HEK293T (cell line): ENCODE measurements at places on chromosomes 11 and 22.

- no peak for DNase-seq
These were observed 23.3 kb downstream of the LIF start for GRCh38 chr22:30223303-30223702.

DNA sequence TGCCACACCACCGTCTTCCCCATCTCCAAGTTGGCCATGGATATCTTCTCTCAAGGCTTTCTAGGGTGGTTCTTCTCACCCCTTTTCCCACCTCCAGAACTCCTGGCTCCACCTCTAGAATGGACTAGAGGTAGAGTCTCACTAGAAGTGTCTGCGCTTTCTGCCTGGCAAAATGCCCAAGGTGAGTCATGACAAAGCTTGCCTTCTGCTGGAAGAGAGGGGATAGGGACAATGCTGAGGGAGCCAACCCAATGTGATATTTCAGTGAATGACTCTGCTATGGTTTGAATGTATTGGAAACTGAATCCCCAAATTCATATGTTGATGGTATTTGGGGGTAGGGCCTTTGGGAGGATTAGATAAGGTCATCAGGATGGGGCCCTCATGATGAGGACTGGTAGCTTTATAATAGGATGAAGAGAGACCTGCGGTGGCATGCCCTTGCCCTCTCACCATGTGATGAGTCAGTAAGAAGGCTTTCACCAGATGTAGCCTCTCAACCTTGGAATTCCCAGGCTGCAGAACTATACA, 4.1 kb upstream of the CD82 start:
- DNase-seq, result no peak

GRCh38 chr11:31417357-31417756, 47.7 kb downstream of the DNAJC24 start:
- DNase-seq, result no peak

GRCh38 chr22:38709306-38709705, 3.6 kb downstream of the GTPBP1 start:
- DNase-seq, result no peak

DNA sequence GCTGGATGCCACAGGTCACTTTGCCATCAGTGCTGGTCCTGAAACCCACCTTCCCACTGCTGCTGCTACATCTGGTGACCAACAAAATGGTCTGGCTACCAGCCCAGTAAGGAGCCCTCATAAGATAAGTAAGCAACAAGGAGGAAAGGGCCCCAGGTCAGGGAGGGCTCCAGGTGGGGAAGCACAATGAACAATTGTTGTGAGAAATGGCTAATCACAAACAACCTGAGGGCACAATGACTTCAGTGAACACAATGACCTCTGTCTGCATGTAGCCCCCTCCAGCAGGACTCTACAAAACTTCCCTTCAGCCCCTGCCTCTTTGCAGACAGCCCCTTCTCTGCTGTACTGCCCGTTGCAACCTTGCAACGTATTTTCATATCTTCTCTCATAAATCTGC, 19.4 kb upstream of the FBLN1 start:
- DNase-seq, result no peak

- DNase-seq, result no peak
These were observed 48.1 kb upstream of the SHISAL1 start for GRCh38 chr22:44360668-44361381.

GRCh38 chr11:64296830-64297698, 3.1 kb upstream of the CATSPERZ start:
- DNase-seq, result no peak

- DNase-seq, result no peak
These were observed 5.7 kb downstream of the ZP1 start for GRCh38 chr11:60872961-60873524.

- DNase-seq, result no peak
These were observed 20.5 kb upstream of the EXPH5 start for GRCh38 chr11:108614086-108614485.

- DNase-seq, result no peak
These were observed 60.3 kb downstream of the UBASH3B start for GRCh38 chr11:122715548-122716440.

- DNase-seq, result no peak
These were observed 32.8 kb upstream of the LDLRAD3 start for GRCh38 chr11:35911013-35911412.

DNA sequence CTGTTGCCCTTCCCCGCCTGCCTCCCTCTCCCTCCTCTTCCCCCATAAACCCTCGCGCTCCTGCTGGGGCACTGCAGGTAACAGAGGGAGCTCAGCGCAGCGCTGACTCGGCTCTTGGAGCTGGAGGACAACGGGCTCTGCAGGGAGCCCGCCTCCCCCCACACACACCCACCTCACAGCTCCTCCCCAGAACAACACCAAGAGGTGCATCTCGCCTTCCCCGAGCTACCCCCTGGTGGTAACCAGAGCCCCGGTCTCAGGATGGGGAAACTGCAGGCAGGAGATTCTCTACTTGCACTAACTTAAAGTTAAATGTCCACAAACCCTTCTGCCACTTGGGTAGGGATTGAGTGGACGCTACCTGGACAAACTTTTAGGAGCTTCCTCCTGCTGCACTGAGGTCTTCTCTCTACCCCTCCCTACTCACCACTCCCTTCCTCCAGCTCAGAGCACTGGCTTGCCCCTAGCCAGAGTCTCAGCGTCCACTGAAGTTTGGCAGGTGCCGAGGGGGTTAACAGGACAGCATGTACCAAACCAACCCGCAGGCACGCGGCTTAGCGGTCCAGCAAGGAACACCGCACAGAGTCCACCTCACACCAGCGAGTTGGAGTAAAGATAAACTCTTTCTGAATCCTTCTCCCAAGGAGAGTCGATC, 4.0 kb upstream of the SCN4B start:
- peak; percentile 22 for DNase-seq

GRCh38 chr11:31437742-31438435, 68.2 kb downstream of the DNAJC24 start:
- no peak for DNase-seq

DNA sequence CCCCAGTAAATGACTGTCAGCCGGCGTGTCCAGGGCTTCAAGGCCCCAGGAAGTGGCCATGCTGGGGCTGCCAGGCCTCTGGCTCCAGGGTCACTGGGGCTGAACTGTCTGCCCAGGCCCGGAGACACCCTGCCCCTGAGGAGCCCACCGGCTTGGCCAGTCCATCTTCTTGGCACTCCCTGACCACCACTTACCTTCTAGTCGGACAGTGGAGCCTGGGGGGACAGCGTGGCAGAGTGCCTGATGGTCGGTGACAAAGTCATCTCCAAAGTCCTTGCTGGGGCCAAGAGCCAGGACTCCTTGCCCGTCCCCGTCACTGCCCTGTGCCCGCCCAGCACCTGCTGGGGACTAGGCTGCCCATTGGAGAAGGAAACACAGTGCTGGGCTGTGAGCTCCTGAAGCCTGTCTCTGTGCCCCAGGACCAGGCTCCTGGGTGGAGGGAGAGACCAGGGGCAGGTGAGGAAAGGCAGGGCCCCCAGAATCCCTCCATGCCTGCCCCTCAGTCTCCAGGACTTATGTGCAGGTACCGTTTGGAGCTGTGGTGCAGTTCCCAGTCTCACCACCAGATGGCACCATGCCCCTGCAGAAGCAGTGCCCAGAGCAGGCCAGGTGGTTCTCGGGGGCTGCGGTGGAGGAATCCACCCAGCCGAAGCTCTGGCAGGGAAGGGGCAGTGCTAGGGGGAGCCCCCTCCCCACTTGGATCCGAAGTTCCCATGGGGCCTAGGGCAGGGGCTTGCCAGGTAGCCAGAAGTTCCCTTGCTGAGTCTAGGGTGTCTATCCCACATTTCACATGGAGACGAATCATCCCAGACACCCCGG, 6.0 kb upstream of the CCDC188 start:
- DNase-seq, result peak; percentile 94

- no peak for DNase-seq
These were observed 498.0 kb downstream of the BRD1 start for GRCh38 chr22:49329636-49330035.

- DNase-seq, result no peak
These were observed 25.1 kb downstream of the OR2AG2 start for GRCh38 chr11:6746626-6747025.

GRCh38 chr11:19832086-19832750, 119.6 kb downstream of the NAV2 start:
- DNase-seq, result no peak

DNA sequence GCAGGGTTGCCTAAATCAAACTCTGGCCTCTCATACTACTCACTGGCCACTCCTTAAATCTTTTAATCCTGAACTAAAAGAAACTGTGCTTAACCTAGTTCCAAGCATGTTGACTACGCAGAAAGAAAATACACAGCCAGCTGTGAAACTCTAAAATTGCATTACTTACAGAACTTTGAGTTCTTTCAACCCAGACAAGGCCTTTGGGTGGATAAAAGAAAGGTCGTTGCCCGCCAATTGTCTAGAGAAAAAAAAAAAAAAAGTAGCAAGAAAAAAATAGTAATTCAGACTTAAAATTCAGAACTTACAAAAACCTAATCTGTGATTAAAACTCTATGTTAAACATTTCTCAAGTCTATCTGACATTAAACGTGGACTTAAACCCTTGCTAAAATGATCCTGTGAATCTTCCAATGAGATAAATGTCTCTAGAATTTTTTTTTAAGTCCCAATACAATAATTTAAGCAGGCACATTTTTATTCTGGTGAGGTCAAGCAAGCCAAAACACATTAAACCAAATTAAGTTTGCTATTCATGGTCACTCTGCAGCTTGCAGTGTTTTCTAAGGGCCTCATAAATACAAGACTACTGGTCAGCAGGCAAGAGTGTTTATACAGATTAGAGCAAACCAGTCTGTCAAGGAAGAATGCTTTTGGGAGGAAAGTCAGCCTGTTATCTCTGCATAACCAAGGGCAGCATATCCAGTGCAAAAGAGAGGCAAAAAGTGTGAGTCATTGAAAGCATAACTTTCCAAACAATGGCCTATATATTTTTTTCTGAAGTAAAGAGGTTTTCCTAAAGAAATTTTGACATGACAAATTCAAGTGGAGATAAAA, 29.5 kb upstream of the CCDC34 start:
- no peak for DNase-seq

GRCh38 chr11:63871962-63872799, 33.3 kb downstream of the MARK2 start:
- peak; percentile 79 for DNase-seq

DNA sequence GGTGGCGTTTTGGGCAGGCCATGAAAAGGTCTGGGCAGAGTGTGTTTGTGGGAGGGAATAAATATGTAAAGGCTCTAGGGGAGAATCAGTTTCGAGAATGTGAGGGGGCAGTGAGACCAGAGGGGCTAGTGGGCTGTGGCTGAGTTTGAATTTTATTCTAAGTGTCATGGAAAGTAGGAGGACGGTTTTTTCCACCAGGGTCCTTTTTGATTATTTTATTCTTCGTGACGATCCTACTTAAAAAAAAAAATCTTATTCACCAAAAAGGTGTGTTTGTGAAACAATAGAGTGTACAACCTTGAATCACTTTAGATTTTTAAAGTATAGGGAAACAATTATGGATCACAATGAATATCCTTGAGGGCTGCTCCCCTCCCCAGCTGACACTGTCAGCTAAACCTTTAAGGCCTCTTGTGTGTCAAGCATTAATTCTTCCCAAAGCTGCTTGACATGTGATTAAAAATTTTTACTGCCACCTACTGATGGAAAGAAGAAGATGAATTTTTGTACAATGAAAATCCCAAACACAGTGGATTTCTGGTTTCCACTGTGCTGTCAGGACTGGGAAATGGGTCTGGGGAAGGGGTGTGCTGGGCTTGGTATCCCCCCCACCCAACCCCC, 107.5 kb upstream of the OR4B1 start:
- peak; percentile 39 for DNase-seq

DNA sequence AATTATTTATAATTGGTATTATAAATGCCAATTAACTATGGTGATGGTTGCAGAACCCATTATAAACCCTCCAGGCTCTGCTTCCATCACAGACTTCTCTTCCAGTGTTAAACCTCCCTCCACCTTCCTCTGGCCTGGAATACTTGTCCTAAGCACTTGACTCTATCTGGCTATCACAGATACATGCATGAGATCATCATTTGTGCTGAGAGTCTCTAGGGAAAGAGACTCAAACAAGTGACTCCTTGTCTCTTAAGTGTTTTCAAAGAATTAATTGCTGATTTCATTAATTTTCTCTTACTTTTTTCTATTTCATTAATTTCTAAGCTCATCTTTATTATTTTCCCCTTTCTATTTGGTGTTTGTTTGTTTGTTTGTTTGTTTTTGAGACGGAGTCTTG, 29.1 kb downstream of the RTL6 start:
- DNase-seq, result no peak

DNA sequence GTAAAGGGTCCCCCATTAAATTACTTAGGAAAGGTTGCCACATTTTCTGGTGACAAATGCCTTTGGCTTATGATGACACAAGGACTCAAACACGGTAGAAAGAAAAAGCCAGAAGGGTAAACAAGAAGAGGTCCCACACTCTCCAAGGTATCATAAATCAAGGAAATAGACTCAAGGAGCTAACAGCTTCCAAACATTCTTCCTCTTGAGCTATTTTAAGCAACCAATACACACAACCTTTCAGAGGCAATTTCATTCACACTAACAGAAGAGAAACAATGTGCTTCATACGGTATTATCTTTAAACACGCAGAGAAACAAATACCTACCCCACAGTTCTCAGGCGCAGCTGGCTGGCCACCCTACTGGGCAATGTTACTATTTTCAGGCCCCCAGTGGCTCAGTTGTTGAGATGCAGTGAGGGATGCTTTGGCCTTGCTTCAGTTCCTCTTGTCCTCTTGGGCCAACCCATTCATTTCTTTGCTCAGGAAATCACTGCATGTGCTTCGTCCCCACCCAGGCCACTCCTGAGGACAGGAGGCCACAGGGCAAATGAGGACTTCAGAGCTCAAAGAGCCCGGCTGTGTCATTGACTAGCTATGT, 15.8 kb downstream of the ABTB2 start:
- DNase-seq, result no peak

DNA sequence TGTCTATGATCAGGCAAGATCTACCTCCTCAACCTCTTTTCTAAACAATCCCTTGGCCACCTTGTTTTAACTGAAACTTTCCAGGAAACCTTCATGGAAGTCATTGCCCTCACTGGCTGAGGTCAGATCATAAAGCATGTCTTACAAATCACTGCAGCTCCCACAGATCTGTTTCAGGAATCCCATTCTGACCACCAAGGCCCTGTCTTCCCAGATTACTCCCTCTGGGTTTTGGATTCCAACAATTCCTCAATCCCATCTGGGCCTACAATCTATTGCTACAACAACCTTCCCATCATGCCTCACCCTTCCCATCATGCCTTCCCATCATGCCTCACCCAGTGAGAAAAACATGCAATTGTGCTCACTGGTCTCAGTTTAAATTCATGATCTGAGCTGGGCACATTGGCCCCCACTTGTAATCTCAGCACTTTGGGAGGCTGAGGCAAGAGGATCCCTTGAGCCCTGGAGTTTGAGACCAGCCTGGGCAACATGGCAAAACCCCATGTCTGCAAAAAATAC, 15.9 kb downstream of the ADAMTS15 start:
- no peak for DNase-seq

DNA sequence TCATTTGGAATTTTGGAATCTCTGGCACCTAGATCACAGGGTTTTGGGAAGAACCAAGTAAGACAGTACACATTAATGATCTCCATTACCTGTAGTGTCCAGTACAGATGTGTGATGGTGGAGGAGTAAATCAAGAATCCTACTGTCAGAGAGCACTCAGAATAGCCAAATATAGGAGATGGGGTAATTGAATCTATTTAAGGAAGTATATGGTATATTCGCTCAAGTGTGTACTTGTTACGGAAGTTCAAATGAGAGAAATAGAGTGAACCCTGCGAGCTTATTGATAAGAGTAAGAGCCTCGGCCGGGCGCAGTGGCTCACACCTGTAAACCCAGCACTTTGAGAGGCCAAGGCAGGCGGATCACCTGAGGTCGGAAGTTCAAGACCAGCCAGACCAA, 2.2 kb downstream of the SPCS2 start:
- DNase-seq, result no peak

- DNase-seq, result no peak
These were observed 123.8 kb upstream of the SORL1-AS1 start for GRCh38 chr11:121576531-121576930.

GRCh38 chr11:71222318-71223080, 29.9 kb downstream of the SHANK2 start:
- DNase-seq, result no peak
